ENCODE measurements at places on chromosomes 12 and 14.

DNA sequence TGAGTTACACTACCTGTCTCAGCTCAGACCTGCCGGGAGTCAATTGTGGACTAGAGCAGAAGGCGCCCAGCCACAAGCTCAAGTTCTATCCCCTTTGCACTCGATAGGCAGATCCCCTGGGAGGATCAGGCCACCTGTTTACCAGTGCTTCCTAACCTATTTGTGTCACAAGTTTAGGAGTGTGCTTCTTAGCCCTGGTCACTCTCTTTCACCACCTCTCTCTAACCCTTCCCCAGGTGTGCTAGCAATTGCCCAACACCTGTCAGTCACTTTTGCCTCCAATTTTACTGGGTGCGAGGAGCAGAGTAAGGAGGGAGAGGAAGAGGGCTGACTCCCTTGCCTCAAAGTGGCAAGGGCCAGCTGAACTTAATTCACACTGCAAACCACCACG is 745 bp upstream of the NAA30 start:
- no peak for DNase-seq

- DNase-seq = no peak
These were observed 44.2 kb downstream of the GPR137C start for GRCh38 chr14:52596861-52597260.

DNA sequence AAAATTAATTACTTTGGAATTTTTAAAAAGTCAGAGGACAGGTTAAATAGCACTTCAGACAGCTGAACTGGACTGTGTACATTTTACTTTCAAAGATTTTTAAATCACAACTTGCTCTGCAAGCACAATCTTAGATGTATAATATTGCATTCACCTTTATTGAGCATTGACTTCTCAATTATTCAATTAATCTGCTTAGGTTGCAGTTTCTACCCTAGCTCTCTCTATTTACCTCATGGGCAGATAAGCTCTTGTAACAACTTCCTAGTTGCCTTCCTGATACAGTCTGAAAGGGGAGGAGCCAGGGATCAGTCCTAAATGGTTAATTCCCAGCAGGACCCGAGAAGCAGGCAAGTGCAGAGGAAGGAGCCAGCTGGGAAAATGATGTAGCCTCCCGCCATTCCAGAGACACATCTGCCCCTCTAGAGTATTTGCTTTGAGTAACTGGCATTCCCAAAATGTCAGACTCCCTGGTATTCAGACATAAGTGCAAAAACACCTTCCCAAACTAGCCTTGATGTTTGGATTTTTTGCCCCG is 302.8 kb downstream of the GALC start:
- DNase-seq = no peak

- DNase-seq = no peak
These were observed 49.7 kb downstream of the JAG2 start for GRCh38 chr14:105118646-105119407.

DNA sequence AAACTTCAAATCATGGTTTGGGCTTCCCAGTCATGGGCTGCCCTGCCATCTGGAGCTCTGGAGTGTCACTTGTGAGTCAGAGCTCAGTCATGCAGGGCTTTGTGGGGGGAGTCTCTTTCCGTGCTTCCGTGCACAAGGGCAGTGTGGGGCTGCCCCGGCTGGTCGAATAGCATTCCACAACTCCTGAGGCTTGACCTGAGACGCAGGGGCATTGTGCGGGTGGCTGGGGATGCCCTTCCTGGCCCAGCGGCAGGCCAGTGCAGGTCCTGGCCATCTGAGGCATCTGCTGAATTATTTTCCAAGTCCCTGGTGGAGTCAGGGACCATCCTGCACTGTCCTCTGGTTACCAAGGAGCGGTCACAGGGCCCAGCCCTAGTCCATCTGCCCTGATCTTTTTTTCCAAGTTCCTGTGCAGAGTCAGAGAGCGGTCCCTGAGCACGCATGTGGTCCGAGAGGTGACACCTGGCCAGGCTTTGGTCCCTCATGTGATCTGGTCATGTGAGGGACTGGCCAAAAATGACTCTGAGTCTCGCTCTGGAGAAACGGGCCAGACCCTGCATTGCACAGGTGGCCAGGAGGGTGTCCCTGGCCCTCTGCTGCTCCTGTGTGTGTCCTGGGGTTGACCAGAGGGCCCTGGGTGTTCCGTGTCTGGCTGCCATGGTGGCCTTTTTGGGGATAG is 167.0 kb upstream of the ALG10B start:
- DNase-seq = no peak
